ENCODE measurements at places on chromosomes 1 and 21. TPM values are rescaled to one million over a fixed set of nuclear protein-coding genes. Genes with fewer than 3 reads are reported as not detected.

The DCST2 gene
- polyA plus RNA-seq: 2.1 TPM

The KIF1B gene
- 203 TPM for polyA plus RNA-seq

The OR2W3 gene
- polyA plus RNA-seq: 0.56 TPM

The OLIG1 gene
- 0.25 TPM for polyA plus RNA-seq

The C1orf198 gene
- 63.2 TPM for polyA plus RNA-seq

The HPCAL4 gene
- 1.8 TPM for polyA plus RNA-seq

DNA sequence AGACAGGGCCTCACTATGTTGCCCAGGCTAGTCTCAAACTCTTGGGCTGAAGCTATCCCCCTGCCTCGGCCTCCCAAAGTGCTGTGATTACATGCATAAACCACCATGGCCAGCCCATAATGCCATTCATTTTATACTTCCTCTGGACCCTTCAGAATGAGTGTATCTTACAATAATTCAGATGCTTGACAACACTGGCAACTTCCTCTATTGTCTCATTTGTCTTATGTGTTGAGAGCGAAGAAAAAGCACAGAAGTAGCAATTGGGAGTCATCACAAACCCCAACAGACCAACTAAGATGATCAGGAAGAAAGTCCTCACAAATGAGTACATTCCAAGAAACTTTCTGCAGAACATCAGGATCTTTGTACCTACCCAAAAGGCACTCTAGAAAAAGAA is 191.9 kb downstream of the RERE start:
- DNase-seq: no peak

DNA sequence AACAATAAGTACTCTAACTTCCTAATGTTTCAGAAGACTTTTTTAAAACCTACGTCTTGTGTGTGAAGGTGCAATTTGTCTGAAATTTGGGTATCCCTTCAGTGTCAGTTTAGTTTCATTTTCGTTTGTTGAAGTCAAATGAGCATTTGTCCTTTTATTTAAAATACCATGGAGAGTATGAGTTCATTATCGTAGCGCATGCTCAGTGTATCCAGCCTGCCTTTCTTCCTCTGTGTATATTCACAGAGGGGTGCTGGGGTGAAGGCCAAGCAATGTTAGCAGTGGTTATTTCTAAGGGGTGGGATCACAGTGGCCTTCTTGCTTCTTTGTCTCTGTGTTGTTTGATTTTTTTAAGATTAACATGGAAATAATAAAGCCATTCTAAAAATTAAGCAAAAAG is 43.2 kb downstream of the CNN3 start:
- DNase-seq: peak; percentile 60

GRCh38 chr1:87833166-87833565 is 504.5 kb downstream of the LMO4 start:
- DNase-seq: peak; percentile 19

DNA sequence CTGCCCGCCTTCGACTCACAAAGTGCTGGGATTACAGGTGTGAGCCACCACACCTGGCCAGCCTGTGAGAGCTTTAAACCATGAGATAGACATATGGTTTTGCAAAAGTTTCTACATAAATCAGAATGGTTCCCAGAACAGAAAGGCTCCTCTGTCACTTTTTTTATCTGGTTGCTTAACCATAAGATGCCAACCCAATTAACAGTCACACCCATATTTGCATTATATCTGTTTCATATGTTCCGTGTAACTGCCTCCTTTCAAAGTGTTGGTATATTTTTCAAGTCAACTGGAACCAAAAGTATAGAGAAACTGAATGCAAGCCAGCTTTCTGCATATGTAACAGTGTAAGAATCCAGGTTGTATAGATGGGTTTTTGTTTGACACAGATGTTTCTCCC is 23.7 kb upstream of the RCC1 start:
- no peak for DNase-seq

GRCh38 chr1:162944974-162945674 is 84.1 kb upstream of the CCDC190 start:
- DNase-seq: no peak

DNA sequence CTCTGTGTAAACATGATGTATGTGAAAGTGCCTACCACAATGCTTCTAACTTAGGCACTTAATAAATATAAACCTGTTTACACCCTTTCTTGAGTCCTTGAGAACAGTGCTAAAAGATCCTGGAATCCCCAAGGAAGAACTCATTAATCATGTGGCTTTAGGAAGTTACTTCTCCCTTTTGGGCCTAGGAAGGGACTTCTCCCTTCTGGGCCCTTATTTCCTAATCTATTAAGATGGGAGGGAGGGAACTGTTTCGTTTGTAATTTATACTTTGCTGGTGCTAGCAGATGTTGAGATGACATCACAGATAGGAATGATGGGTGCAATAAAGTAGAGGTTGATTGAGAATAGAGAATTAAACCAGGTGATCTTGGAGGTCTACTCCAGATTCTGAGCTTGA is 1.2 kb downstream of the BTF3L4 start:
- DNase-seq: no peak

- no peak for DNase-seq
Observed at GRCh38 chr1:44621841-44622286, 52.4 kb downstream of the TMEM53 start.

Measured in hindlimb muscle (tissue), 1 donor.